T47D (cell line): ENCODE measurements at places on chromosomes 2 and 18.

GRCh38 chr2:128601298-128602037, 282.8 kb upstream of the HS6ST1 start:
- no peak for DNase-seq

- DNase-seq = no peak
These were observed 14.8 kb downstream of the UGT1A3 start for GRCh38 chr2:233743464-233744259.

DNA sequence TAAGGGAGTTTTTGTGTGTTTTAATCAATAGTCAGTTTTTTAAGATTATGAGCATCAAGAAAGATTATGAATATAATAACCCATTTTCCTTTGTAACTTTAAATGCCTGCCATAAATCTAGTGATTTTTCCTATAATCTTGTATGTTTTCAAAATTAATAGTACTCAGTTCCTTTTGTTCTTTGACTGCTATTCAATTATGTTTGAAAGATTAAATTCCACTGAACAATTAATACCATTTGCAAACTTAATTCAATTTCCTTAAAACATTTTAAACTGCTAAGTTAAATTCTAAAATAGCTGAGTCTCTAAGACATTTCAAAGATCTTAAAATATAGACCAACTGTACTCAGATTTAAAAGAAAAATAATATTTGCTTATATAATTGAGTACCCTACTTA, 1173.9 kb upstream of the TMEFF2 start:
- no peak for DNase-seq

- DNase-seq = no peak
These were observed 42.3 kb downstream of the TRABD2A start for GRCh38 chr2:84838434-84839145.

DNA sequence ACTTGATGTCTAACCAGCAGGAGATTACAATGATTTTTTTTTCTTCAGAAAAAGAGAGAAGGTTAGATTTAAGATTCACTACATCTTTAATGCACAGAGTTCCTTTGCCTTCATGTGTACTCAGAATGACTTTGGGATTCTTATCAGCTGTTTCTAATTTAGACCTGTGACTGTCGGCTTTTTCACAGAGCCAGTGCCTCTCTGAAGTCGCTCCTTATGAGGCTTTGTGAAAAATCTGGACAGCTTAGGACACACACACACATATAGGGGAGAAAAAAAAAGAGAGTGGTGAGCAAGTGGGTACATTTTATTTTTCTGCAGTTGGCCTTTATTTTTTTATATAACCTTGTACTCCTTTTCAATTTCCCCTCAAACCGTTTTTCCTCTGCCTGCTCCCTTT, 893.1 kb upstream of the CELF4 start:
- no peak for DNase-seq

GRCh38 chr2:190938771-190939335, 58.2 kb downstream of the GLS start:
- no peak for DNase-seq

- DNase-seq = no peak
These were observed 128.7 kb downstream of the TPO start for GRCh38 chr2:1541819-1542475.

- DNase-seq = no peak
These were observed 36.2 kb downstream of the ADNP2 start for GRCh38 chr18:80145196-80145804.

- DNase-seq = no peak
These were observed 196.5 kb downstream of the SATB2 start for GRCh38 chr2:199261239-199261638.

DNA sequence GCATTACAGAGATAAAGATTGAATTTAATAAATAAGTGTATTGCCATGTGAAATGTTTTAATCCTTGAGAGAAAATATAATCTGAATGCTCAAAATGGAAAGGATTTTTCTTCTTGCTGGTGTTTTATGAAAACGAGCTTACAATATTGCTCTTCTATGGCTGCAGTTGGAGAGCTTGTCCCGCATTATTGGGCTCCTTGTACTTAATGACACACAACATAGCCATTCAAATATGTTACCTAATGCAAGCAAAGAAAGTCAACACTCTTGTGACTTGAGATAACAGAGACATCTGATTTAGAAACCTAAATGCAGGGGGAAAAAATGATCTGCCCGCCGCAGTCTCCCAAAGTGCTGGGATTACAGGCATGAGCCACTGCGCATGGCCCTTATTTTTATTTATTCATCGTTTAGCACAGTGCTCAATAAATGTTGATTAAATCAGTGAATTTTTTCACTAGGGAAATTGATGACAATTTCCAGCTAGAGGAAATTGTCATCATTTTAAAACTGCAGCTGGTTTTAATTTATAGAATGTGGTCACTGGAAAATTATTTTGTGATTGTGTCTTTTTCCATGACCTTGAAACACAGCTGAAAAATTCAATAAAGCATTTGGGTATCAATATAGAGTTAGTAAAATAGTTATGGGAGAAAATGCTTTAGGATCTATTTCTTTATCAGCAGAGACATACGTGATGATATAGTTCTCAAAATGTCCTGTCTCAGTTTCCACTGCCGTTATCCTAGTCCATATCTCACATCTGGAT, 2.4 kb upstream of the PRKD3 start:
- no peak for DNase-seq

DNA sequence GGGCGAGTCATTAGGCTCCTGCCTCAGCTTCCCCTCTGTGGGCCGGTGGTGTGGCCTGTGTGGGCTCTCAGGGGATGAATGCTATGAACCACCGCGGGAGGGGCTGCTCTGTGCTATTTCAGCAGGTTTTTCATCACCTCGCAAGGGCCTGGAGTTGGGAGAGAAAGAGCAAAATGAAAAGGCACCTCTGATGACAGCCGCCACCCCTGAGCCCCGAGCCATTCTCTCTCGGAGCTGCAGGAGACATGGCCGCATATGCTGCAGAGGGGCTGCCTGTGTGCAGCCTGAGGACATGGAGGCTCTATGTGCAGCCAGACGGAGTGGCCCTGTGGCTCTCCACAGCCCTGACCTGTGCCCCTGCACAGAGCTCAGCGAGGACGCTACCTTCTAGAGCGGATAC, 96.2 kb upstream of the CTDP1 start:
- no peak for DNase-seq

GRCh38 chr18:24985586-24985985, 366.4 kb downstream of the ZNF521 start:
- no peak for DNase-seq

DNA sequence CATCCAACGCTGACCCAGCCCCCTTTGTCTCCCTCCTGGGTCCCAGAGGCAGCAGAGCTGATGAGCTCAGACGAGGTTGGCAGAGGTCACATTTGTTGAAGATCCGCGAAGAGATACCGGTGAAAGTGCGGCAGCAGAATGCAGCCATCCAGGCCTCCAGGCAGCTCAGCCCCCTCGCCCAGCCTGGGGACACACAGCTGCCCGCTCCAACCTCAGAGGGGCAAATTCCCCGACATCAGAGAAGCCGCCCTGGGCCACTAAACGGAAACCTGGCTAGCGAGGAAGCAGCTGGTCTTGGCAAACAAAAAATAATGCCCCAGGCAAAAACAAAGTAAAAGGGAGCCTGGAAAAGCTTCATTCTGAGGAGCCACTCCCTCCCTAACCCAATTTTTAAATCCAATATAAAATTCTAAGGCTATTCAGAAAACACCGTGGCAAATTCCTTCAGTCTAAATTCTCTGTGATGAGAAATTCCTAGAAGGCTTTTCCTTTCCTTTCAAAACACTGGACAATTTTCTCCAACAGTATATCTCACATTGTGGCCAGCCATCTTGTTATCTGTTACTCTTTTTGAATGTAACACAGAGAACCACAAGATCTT, 262.4 kb downstream of the SS18 start:
- DNase-seq = peak; percentile 4

GRCh38 chr18:44246001-44246400, 434.7 kb upstream of the SETBP1 start:
- DNase-seq = peak; percentile 8

DNA sequence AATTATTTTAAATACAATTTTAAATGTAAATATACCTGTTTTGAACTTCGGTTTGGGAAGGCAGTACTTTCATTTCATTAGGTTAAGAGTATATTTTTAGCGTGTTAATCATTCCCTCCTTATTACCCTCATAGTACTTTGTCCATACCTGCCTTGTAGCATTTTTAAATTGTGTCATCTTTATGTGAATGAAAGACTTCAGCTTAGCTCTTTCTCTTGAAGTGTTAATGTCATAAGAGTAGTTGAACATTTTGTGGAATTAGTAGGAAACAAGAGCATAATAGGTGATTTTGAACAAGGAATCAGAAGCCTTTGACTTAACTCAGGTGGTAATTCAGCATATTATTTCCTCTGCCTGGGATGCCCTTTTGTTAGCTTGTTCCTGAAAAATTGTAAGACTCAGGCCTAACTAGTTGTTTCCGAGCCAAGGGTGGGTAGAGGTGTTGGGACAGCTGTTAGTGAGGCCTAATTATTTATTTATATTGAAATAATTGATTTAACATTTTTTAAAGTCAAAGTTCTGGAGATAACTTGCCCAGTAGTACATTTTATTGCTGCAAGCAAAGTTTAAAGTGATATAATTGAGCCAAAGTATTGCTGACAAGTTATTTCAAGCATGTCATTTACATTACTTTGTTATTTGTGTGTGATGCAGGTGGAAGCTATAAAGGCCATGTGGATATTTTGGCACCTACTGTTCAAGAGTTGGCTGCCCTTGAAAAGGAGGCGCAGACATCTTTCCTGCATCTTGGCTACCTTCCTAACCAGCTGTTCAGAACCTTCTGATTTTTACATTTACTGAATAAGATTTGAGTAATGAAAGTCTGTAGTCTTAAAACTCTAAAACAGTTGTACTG, 38.7 kb downstream of the DDX1 start:
- DNase-seq = no peak

- no peak for DNase-seq
These were observed 105.0 kb upstream of the DNAJC10 start for GRCh38 chr2:182611009-182611408.

DNA sequence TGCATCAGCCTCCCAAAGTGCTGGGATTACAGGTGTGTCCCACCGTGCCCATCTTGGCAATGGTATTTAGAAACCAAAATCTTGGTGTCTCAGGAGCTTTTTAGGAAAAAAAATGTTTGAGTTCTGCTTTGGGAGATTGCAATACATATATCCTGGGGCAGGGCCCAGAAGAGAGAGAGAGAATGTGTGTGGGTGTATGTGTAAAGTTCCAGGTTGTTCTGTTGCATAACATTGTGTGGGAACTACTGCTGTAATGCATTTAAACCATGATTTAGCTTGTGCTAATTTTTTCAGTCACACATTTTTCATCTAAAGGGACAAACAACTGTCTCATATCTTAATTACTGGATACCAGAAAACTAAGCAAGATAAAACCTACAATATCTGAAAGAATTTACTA, 70.8 kb upstream of the NABP1 start:
- DNase-seq = no peak

GRCh38 chr2:59021786-59022185, 780.7 kb upstream of the FANCL start:
- no peak for DNase-seq

GRCh38 chr18:13235421-13235831, 16.9 kb downstream of the LDLRAD4 start:
- DNase-seq = no peak

DNA sequence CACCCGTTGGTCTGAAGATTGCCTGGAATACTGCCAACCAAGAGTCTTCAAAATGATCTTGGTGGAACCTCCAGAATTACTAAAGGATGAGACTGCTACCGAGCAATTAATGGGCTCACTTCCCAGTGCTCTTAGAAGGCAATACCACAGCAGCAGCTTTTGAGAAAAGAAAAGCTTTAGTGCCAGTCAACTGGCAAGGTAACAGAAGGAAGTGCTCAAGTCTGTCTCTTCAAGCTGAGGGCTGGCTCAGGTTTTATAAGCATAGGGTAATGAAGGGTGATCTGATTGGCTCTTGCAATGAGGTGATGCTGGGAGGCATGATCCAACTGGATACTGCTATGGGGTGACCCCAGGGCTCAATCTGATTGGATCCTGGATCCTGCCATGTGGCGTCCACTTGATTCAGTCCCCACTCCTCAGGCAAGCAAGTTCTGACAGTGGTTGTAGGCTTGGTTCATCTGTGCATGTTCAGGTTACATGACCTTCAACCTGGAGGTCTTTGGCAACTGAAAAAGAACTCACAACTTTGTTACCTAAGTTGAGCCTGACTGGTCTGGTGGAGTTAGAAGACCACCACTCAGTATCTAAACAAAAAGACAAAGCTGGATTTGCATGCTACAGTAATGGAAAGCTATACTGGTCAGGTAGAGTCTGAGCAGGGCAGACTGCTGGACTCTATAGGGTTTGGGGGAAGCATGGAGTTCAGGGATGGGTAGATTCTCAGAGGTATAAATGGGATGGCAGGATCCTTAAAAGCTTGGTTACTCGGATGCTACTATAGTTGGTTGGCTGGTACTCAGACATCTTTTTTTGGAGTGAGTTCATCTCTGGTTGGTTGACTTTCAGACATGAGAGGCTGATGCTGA, 14.0 kb upstream of the RIF1 start:
- peak; percentile 41 for DNase-seq

- DNase-seq = no peak
These were observed 93.4 kb downstream of the AGAP1 start for GRCh38 chr2:235587202-235587601.
